ENCODE measurements at places on chromosomes 1 and 21.

DNA sequence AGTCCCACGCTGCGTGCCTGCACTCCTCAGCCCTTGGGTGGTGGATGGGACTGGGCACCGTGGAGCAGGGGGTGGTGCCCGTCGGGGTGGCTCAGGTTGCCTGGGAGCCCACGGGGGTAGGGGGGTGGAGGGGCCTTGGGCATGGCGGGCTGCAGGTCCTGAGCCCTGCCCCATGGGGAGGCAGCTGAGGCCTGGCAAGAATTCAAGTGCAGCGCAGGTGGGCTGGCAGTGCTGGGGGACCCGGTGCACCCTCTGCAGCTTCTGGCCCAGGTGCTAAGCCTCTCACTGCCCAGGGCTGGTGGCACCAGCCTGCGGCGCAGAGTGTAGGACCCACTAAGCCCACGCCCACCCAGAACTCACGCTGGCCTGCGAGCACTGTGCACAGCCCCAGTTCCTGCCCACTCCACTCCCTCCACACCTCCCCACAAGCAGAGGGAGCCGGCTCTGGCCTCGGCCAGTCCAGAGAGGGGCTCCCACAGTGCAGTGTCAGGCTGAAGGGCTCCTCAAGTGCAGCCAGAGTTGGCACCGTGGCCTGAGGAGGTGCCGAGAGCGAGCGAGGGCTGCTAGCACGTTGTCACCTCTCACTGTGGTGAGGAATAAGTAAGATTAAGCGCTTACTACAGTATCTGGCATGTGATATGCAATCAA lies 12.8 kb downstream of the TNNI3K start:
- DNase-seq: no peak

GRCh38 chr1:160708801-160709200 lies 2.8 kb downstream of the CD48 start:
- no peak for DNase-seq

- DNase-seq: no peak
Measured at GRCh38 chr1:57889676-57890320, 465.9 kb upstream of the DAB1 start.

DNA sequence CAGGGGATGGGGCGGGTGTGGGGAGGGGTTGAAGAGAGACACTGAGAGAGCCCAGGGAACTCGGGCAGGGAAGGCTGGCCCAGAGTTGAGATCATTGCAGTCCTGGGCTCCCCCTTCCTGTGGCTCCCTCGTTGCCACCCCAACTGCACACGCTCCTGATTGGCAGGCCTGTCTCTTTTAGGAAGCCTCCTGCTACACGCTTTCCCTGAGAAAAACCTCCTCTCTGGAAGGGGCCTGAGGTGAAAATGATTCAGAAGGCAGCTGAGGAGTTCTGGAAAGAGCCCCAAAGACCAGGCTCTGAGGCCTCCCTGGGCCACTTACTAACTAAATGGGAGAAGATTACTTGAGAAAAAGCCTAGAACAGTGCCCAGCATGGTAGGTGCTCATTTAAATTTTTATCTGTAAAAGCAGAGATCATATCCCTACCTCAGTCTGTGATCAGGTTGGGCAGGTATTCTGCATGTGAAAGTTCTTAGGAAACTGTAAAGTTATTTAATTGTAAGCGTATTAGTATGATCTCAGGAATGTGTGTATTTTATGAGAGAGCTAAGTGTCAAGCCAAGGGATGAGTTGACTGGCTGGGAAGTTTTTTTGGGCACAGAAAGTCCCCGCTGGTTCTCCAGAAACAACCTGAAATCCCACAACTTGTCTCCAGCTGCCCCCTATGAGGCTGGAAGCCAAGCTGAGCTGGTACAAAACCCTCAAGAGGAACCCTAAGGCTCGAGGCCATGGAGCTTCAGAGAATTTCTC lies 65.2 kb upstream of the EPS8L3 start:
- DNase-seq: no peak

GRCh38 chr1:7447736-7448135 lies 323.4 kb upstream of the VAMP3 start:
- DNase-seq: no peak

- DNase-seq: no peak
Measured at GRCh38 chr21:26377111-26377694, 195.9 kb downstream of the CYYR1 start.

- no peak for DNase-seq
Measured at GRCh38 chr1:193614817-193615216, 428.4 kb upstream of the B3GALT2 start.

DNA sequence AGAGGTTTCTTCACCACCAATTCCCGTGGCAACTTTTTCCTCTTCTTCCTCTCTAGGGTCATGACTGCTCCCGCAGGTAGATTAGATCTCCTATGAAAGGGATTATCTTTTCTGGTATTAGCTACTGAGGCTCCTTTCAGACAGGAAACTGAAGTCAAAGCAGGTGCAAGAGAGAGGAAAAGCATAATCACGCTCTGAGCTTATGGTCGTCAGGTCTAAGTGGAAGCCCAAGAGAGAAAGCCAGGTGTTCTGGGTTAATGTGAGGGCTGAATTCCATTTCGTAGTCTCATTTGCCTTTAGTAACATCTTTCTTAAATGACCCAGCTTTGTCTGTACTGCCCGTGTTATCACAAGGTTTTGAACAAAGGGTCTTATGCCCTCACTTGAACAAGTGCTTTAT lies 8.3 kb upstream of the MAP3K21 start:
- no peak for DNase-seq

DNA sequence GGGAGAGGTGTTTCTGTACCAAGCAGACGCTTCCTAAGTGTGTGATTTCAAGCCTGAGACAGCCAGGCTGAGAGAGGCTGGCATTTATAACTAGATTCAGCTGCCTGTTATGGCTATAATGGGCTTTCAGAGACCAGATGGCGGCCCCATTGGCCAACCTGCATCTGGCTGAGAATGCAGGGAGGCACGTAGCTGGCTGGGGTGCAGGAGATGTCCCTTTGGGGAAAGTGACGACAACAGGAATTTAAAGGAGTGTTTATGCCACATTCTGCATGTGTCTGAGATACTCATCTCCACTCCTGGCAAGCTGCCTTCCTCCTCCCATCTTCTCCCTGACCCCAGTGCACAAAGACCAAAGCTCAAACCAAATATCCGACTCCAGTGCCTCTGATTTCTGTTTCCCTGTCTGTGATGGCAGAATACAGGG lies 21.3 kb upstream of the CCDC190 start:
- no peak for DNase-seq

DNA sequence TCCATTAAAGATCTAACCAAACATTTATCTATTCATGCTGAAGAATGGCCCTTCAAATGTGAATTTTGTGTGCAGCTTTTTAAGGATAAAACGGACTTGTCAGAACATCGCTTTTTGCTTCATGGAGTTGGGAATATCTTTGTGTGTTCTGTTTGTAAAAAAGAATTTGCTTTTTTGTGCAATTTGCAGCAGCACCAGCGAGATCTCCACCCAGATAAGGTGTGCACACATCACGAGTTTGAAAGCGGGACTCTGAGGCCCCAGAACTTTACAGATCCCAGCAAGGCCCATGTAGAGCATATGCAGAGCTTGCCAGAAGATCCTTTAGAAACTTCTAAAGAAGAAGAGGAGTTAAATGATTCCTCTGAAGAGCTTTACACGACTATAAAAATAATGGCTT lies 81.2 kb downstream of the PRDM2 start:
- no peak for DNase-seq

GRCh38 chr1:193421487-193421886 lies 235.1 kb upstream of the B3GALT2 start:
- DNase-seq: no peak

- DNase-seq: peak; percentile 21
Measured at GRCh38 chr1:24503059-24503751, 569 bp downstream of the RCAN3 start.

DNA sequence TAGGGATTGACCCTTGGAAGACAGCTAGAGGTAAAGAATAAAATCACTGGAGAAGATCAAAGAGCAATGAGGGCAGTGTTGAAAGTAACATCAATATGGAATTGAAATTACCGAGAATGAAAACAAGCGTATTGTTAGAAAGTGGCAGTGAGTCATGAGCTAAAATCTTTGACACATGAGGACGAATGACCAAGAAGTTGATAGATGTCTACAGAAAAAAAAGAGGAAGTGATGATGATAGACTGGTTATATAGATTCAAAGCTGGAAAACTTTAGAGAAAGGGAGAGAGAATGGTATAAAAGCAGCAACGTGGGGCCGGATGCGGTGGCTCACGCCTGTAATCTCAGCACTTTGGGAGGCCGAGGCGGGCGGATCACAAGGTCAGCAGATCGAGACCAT lies 12.5 kb upstream of the DNM3 start:
- no peak for DNase-seq

- no peak for DNase-seq
Measured at GRCh38 chr1:244680667-244681066, 27.7 kb downstream of the DESI2 start.

DNA sequence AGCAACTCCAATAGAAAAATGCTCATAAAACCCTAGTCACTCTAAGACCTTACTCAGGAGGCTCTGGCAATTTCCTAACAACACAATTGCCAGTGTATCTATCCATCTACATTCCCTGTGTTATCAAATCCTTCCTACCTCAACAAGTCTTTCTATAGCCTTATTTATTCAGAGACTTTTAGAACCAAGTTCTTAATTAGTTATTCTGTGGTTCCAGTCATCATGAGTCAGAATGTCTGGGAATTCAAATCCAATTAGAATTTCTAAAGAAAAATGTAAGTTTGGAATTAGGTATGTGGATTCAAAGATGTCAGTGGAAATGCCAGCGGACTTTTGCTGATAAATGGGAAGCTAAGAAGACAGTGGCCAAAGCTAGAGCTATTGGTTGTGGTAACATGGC lies 302.6 kb upstream of the C1orf87 start:
- DNase-seq: no peak

DNA sequence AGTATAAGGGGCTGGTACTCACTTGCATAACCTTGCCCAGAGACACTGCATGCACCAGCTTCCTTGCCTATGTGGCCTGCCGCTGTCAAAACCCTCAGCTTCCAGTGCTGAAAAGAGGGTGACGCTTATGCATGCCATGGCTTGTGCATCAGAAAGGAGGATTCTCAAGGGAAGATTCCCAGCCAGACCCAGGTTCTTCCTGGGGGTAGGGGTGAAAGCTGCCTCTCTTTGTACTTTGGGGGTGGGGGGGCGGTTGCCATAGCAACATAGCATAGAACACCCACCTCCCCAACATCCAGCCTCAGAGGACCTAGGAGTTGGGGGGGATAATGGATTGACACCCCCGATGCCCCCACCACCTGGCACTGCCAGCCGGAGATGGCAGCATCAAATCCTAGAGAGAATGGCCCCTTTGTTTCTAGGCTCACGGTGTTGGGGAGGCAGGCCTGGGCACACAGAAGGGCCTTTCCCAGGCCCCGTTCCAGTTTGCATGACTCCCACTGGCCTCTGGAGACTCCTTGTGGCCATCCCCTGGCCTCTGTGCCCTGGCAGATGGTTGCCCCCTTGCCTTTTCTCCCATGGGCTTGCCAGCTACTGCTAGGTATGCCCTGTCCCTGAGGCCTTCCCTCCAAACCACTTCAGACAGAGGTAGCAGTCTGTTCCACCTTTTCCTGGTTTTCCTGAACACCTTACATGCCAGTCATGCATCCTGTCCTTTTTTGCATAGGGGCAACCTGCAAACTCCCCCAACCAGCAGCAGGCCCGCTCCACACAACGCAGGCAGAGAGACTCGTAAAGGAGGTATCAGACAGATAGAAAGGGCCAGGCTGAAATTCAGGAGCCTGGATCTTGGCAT lies 44.6 kb downstream of the RHBG start:
- DNase-seq: no peak

DNA sequence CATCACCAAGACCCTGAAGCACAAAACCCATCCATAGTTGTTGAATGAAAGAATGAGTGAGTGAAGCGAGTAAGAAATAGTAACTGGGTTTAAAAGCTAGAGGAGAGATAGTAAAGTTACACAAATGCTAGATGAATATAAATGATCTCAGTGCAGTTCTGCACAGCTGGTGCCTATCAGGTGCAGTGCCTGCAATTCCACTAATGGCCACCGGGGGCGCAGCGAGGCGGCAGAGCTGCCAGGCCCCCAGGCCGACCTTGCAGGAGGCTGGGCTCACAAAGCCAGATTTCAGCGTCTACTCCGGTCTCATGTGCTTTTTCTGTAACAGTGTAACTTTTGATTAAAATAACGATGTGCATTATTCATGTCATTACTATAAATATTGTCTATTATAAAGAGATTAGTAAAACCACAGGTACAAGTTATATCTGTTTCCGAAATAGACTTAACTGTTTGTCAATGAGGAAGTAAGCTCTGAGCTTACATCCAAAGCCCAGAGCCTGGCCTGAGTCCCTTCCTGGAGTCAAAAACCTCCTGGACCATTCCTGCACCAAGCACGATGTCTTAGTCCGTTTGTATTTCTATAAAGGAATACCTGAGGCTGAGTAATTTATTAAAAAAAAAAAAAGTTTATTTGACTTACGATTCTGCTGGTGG lies 477.6 kb downstream of the NPHP4 start:
- peak; percentile 85 for DNase-seq

DNA sequence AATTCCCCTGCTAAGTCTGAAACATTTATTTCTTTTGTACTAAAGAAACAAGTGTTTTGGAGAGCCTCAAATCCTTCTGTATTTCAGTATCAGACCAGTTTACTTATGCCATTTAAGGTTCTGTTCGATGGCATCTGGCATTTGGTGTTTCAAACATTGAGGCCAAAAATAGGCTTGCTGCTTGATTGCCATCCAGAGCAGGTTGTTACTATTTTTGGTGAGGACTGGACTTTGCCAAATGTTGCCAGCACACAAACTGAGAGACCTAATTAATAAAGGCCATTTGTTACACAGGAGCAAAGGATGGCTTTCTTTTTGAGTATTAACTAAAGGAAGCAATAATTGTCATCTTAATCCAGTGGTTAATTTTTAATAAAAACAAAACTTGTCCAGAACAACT lies 26.2 kb downstream of the VPS45 start:
- no peak for DNase-seq

DNA sequence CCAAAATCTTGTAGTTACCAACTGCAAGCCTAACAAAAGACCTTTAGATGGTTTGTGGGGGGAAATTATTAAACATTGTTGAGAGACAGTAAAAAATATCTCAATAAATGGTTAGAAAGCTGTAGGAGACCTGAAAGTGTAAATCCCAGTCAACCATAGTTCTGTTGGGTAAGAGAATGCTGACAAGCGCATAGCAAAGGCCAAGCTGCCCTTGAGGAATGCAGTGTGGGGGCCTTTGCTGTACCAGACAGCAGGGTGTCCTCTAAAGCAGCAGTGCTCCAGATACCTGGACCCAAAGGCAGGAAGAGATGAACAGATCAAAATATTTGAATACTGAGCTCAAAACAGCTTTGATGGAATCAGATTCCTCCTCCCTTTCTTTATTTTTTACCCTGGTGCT lies 54.6 kb downstream of the OBSCN start:
- DNase-seq: no peak

GRCh38 chr1:227880342-227880924 lies 65.0 kb downstream of the PRSS38 start:
- no peak for DNase-seq

GRCh38 chr1:151165281-151165737 lies 393 bp downstream of the LYSMD1 start:
- DNase-seq: peak; percentile 73

DNA sequence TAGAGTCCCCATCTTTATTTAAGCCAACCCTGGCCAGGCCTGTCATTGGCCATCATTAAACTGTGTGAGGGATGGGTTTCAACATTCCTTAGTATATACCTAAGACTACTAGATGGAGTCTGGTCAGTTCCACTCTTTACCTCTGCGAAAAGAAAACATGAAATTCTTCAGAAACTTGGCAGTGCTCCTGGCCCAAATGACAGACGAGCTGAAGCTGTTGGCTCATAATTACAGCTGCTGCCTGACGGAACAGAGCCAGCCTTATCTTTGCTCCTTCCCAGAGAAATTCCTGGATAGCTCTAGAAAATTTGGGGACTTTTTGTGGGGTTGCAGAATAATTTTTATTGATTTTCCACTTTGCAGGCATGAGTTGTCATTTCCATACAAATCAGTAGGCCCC lies 30.4 kb downstream of the NPHS2 start:
- no peak for DNase-seq
